ENCODE measurements at places on chromosomes 6 and 20. TPM values are rescaled to one million over a fixed set of nuclear protein-coding genes. Genes with fewer than 3 reads are reported as not detected.

DNA sequence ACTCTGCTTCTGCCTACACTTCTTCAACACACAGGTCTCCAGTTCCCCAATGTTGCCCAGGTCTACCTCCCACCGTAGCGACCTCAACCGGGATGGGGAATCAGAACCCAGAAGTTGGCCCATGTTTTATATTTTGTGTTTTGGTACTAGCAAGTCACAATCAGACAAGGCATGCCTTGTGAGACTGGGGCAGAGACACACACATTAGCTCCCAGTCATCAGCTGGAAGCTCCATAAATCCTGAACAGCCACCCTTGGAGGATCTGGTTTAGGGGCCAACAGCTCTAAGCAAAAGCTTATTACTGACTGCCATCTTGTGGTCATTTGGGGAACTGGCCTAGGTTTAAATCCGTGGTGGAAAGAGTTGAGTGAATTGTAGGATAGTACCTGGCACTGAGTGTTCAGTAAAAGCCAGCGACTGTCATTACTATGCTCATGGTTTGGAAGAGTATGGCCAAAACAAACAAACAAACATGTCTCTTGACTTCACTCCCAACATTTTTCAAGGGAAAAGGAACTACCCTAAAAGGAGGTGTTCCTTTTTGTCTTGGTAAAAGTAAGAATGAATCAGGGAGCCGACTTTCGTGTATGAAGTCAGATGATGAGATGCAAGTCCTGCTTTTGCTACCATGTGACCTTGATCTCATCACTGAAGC lies 40.5 kb downstream of the PIM1 start:
- no peak for DNase-seq

DNA sequence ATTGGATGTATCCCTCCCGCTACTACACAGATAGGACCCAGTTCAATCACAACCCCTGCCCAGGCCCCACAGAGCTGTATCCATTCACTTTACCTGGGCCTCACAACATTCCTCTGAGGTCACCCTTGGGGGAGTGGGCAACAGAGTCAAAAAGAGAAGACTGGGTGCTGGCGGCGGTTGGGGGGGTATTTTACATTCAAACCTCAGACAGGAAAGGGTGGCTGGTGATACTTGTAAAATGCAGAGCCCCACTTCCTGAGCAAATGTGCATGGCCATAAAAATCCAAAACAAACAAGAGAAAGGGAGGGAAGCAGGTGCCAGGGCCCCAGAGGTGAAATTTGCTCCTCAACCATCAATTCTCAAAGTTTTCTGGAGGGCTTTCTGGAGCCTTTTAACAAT lies 3.5 kb downstream of the LRFN2 start:
- DNase-seq: no peak

- DNase-seq: no peak
Measured at GRCh38 chr6:41935193-41935574, 6.4 kb downstream of the CCND3 start.

GRCh38 chr6:144055121-144055931 lies 40.0 kb downstream of the SF3B5 start:
- no peak for DNase-seq

The TRIM40 gene
- not detected for total RNA-seq

The HLA-DOA gene
- total RNA-seq: 10.4 TPM

The SLC17A1 gene
- not detected for total RNA-seq
